ENCODE measurements at places on chromosomes 5 and 9.

GRCh38 chr5:15598294-15598902, 98.4 kb downstream of the FBXL7 start:
- DNase-seq = no peak

- no peak for DNase-seq
Measured at GRCh38 chr9:114214686-114215414, 59.5 kb downstream of the COL27A1 start.

DNA sequence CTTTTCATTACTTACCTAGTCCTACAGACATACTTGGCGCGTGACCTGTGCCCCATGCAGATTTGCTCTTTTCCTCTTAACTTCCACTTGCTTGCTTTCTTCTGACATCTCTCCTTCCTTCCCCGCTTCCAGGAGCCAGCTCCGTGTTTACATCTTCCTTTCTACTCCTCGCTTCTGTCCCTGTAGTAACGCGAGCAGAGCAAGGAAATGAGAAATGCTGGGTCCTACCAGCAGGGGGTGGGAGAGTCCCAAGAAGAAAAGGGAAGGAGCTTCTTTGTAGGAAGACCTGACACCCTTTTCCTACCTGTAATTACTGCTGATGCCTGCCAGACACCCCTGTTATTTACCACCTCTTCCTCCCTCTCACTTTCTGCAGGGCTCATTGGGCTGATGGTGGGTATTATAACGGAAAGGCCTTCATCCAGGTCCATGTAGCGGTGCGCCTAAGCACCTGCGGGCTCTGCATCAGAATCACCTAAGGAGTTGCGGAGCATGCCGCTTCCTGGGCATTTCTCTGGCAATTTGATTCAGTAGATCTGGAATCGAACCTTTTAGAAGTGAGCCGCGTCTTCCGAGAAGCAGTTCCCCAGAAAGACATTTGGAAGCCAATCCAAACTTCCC, 1260.8 kb upstream of the WWC1 start:
- DNase-seq = no peak

DNA sequence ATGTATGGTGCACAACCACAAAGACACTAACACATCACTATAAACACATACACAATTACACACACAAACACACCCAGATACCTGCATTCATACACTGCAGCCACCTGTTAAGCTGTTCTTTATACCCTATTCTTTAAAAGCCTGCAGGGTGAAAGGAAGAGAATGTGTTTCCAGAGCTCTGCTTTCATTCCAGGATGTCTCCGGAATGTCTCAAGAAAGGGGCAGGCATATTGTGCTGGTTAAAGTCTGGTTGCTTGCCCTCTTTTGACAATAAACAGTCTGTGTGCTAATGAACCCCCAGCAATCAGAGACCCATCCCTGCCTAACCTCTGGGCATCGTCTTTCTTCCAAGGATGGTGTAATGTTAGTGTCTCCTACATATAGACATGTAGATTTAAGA, 181.6 kb downstream of the EPB41L4A start:
- DNase-seq = no peak

DNA sequence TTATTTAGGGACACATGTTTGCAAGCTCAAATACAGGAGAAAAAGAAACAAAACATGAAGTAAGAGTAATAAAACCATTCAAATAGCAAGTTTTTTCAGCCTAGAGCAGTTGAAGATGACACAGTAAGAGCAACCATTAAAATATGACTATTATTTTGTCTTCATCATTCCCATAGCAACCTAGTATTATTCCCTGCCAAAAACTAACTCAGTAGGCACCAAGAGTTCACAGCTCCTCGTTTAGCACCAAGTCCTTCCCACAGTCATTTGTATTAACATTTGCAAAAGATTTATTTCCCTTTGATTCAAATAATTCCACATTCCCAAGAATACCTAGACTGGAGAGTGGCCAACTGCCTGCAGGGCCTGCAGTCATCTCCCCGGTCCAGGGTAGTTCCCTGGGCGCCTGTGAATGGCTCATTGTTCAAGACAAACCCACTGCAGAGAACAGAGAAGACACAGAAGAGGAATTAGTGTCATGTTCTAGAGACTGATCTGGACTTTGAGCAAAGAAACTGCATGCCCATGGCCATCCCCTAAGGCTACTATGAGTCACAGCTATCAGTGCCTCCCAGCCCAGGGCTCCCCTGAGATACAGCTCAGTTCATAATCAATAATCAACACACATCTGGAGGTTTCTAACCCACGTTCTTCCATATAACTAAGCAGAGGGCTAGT, 139.1 kb upstream of the MAP3K1 start:
- DNase-seq = no peak

Measured in activated CD8-positive, alpha-beta memory T cell treated with anti-CD3 and anti-CD28 coated beads for 4 hours (primary cell).